ENCODE measurements at places on chromosomes 6 and 20.

- DNase-seq: no peak
Observed at GRCh38 chr6:28207510-28208110, 17.5 kb upstream of the ZSCAN9 start.

- DNase-seq: no peak
Observed at GRCh38 chr6:45685076-45685475, 307.3 kb upstream of the SUPT3H start.

DNA sequence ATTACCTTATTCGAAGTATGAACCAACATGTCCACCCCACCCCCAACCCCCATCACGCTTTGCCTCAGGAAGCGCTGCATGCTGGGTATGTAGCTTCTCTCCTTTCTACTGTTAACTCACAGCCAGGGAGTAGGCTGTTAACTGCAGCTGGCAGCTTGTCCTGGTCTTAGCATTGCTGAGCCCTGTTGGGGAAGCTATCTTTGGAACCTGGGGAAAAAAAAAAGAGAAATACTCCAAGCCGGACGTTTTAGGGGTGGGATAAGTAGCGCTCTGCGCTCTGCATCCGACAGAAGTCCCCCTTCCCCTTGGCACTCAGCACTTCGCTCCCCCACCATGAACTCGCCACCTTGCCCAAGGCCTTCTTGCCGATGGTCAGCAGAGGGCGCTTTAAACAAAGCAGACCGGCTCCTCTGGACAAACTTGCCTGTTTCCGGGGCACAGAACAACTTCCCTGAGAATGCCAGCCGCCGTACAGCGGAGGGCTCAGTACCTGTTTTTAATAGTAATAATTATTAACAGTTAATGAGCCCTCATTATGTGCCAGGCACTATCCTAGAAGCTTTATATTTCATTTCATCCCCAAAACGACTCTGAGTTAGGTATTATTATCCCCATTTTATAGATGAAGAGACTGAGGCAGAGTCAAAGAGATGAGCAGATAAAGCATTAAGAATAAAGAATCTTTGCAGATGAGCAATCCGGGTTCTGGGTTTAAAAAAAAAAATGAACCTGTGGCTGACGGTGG, 35.2 kb upstream of the MDFI start:
- peak; percentile 42 for DNase-seq

DNA sequence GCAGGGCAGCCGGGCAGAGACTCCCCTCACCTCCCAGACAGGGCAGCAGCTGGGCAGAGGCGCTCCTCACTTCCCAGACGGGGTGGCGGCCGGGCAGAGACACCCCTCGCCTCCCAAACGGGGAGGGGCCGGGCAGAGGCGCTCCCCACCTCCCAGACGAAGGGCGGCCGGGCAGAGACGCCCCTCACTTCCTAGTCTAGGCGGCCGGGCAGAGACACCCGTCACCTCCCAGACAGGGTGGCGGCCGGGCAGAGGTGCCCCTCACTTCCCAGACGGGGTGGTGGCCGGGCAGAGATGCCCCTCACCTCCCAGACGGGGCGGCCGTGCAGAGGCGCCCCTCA, 6.6 kb upstream of the PRIM2 start:
- no peak for DNase-seq

GRCh38 chr6:158900663-158901312, 81.6 kb upstream of the EZR start:
- DNase-seq: no peak

DNA sequence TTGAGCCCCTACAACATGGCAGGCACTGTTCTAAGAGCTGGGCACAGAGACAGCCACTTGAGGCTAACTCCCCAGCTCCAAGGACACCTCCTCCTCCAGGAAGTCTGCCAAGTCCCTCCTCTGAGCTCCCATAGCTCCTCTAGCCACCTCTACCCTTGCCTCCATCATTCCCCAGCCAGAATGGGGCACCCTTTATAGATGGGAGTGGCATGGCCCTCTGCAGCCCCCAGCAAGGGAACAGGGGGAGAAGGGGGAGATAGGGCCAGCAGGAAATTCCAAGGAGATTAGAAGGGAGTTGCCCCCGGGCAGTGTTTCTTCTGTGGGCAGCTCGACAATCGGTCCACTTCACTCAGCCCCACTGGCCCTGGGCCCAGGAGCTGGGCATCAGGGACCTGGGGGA, 19.7 kb upstream of the TLDC2 start:
- DNase-seq: no peak

DNA sequence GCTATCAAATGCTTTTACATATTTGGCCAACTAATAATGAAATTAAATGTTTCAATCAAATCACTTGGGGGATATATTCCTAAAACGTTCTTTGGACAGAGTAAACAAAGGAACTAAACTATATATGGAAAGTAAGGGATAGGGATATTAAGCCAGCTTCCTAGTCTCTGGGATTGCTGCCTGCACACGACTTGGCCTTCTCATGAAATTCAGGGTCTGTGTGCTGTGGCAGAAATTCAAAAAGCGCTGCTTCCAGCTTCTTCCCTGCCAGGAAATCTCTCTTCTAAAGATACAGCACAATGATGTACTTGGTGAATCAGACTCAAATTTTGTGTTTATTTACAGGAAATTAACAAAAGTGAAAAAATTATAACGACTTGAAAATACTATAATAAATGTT, 206.3 kb upstream of the RAB32 start:
- DNase-seq: no peak
